Stimulated activated CD8-positive, alpha-beta memory T cell treated with anti-CD3 and anti-CD28 coated beads, Interleukin-7, amount 100 ng/mL, for 48 hours (primary cell): ENCODE measurements at places on chromosomes 16 and 17.
A peak's percentile ranks its signal among the peaks of the same experiment; 100 is the strongest.

- DNase-seq, result no peak
Observed at GRCh38 chr16:2468233-2468724, 2.8 kb upstream of the NTN3 start.

GRCh38 chr17:82772026-82772425 lies 20.2 kb downstream of the TBCD start:
- DNase-seq, result no peak

DNA sequence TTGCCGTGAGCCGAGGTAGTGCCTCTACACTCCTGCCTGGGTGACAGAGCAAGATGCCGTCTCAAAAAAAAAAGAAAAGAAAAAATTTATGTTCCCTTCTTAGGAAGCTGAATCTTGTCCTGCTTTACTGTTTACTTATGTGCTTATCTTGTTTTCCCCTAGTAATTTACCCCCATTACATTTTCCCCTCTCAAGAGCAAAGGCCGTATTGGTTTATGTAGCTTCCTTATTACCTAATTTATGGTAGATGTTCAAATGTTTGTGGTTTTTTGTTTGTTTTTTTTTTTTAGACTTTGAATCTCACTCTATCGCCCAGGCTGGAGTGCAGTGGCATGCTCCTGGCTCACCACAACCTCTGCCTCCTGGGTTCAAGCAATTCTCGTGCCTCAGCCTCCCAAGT lies 10.3 kb upstream of the SLC52A1 start:
- no peak for DNase-seq

DNA sequence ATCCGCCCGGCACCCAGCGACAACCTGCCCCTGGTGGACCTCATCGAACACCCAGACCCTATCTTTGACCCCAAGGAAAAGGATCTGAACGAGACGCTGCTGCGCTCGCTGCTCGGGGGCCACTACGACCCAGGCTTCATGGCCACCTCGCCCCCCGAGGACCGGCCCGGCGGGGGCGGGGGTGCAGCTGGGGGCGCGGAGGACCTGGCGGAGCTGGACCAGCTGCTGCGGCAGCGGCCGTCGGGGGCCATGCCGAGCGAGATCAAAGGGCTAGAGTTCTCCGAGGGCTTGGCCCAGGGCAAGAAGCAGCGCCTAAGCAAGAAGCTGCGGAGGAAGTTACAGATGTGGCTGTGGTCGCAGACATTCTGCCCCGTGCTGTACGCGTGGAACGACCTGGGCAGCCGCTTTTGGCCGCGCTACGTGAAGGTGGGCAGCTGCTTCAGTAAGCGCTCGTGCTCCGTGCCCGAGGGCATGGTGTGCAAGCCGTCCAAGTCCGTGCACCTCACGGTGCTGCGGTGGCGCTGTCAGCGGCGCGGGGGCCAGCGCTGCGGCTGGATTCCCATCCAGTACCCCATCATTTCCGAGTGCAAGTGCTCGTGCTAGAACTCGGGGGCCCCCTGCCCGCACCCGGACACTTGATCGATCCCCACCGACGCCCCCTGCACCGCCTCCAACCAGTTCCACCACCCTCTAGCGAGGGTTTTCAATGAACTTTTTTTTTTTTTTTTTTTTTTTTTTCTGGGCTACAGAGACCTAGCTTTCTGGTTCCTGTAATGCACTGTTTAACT lies 1.0 kb downstream of the NOG start:
- DNase-seq, result no peak

DNA sequence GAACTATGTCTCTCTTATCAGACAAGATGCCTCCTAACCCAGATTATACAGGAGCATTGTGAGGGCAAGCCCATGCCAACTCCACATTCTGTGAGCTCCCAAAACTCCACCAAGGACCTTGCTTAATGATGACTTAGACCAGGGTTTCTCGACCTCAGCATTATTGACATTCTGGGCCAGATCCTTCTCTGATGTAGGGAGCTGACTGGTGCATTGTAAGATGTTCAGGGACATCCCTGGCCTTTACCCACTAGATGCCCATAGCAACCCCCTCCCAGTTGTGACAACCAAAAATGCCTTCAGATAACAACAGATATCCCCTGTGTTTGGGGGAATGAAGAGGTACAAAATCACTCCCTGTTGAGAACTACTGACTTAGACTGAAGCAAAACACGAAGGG lies 43.6 kb downstream of the HOXB1 start:
- DNase-seq, result no peak

GRCh38 chr16:12535535-12536411 lies 267.9 kb downstream of the CPPED1 start:
- DNase-seq, result no peak

DNA sequence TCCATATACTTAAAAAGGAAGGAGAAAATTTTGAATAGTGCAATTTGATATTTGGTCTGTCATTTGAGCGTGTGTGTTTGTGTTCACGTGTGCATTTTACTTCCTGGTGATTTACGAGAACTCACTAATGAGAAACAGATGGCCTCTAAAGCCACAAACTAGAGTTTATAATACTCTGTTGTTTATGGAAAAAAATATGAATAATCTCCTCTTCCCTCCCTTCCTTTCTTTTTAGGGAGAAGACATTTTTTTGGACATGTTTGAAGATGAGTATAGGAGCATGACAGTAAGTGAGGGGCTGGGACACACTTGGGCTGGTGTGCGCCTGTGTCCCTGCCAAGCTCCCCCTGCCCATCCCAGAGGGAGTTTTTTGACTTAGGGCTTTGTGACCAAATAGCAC lies 102.7 kb downstream of the CLEC16A start:
- DNase-seq, result no peak

DNA sequence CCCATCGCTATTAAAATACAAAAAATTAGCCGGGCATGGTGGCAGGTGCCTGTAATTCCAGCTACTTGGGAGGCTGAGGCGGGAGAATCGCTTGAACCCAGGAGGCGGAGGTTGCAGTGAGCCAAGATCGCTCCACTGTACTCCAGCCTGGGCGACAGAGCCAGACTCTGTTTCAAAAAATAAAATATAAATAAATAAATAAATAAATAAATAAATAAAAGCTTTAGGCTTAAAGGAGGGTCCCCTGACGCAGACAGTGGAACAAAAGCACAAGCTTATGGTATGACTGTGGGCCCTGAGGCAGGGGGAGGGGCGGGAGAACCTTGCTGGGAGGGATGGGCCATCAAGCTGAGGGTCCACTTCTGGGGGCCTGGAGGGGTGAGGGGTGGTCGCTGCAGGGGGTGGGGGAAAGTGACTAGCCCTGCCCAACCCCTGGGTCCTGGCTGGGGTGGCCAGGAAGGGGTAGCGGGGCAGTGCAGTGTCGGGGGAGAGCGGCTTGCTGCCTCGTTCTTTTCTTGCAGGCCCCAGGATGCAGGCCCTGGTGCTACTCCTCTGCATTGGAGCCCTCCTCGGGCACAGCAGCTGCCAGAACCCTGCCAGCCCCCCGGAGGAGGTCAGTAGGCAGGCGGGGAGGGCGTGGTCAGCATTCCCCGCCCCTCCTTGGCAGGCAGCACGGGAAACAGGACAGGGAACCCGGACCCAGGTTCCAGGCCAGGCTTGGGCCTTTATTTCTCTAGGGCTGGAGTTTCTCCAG lies 4.7 kb downstream of the SERPINF1 start:
- DNase-seq, result no peak

- DNase-seq, result no peak
Observed at GRCh38 chr16:73226675-73227074, 178.7 kb upstream of the ZFHX3 start.

DNA sequence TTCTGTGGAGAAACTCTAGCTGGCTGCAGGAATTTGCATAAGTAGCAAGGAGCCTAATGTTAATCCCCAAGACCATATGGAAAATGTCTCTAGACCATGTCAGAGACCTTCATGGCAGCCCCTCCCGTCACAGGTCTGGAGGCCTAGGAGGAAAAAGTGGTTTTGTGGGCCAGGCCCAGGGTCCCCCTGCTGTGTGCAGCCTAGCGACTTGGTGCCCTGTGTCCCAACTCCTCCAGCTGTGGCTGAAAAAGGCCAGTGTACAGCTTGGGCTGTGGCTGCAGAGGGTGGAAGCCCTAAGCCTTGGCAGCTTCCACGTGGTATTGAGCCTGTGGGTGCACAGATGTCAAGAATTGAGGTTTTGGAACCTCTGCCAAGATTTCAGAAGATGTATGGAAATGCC lies 306.9 kb upstream of the CA10 start:
- no peak for DNase-seq

DNA sequence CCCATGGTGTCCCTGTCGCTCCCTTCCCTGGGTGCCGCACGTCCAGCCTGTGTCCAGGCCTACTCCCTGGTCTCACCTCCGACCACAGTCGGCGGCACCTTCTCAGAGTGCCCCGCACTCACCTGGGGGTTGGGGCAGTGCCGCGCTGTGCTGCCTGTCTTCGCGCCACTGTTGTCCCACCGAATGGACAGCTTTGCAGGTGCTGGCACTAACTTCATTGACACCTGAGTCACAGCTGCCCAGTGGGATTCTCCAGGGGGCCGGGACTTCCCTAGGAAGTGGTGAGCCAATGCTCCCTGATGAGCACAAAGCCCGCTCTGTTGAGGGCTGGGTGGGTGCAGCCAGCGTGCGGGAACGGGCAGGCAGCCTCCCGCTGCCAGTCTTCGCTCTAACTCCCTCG lies 24.3 kb upstream of the DBNDD1 start:
- DNase-seq, result no peak

DNA sequence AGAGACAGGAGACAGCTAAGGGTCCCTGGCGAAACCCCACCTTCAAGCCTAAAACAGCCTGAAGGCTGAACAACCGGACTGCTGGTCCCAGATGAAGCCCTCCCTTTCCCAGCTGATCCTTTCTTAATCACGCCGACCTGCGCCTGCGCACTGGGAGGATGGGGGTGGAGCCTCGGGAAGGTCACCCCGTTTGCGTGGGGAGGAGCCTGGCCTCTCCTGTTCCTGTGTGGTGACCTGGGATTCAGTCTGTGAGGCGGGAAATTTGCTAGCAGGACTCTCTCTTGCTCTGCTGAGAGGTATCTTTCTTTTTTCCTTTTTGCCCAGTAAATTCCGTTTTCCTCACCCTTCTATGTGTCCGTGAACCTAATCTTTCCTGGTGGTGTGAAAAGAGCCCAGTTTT lies 9.6 kb downstream of the FAM20A start:
- DNase-seq, result no peak

GRCh38 chr17:41782142-41782541 lies 4.4 kb downstream of the JUP start:
- DNase-seq, result no peak

DNA sequence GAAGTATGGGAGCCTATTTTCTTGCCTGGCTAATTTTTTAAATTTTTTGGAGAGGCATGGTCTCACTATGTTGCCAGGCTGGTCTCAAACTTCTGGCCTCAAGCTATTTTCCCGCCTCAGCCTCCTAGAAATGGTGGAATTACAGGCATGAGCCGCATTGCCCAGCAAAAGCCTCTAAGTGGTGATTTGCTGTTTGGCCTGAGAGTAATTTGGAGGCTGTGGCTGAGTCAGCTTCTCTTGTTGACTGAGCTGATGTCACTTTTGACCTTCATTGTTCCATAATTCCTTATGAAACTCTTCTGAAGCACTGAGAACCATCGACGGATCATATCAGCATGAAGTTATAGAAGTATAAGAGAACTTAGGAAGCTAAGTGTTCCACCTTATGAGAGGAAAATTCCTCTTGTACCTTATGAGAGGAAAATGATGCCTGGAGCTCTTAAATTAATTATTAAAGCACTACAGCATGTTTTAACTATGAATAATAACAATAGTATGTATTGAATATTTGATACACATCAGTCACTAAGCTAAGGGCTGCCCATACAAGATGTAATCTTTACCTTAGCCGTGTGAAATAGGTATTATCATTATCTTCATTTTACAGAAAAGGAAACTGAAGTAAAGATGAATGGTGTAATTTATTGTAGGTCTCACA lies 220.8 kb upstream of the MON1B start:
- no peak for DNase-seq

DNA sequence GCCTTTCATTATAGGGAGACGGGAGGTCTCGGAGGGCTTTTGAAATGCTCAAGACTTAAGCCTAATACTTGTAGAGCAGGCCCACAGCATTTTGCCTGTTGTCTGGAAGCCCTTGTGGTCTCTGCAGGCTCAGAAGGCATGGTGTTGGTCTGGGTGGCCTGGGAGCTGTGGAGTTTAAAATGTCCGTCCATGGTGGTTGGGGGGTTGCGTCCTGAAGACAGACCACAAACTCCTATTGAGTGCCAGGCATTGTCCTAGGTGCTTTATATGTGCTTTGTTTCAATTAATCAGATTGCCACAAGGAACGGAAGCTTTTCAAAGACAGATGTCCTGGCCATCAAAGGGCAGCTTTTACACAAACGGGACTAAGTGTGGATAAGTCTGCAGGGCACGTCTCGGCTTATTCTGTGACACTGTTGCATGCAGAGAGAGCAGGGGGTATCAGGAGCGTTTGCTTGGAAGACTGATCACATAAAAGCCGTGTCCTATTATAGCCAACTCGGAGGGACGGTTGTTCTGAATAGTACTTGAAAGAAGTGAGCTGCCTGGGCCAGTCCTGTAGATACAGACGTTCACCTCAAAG lies 7.8 kb downstream of the NTN1 start:
- no peak for DNase-seq

GRCh38 chr16:90019543-90020259 lies 445 bp upstream of the DBNDD1 start:
- DNase-seq, result no peak

DNA sequence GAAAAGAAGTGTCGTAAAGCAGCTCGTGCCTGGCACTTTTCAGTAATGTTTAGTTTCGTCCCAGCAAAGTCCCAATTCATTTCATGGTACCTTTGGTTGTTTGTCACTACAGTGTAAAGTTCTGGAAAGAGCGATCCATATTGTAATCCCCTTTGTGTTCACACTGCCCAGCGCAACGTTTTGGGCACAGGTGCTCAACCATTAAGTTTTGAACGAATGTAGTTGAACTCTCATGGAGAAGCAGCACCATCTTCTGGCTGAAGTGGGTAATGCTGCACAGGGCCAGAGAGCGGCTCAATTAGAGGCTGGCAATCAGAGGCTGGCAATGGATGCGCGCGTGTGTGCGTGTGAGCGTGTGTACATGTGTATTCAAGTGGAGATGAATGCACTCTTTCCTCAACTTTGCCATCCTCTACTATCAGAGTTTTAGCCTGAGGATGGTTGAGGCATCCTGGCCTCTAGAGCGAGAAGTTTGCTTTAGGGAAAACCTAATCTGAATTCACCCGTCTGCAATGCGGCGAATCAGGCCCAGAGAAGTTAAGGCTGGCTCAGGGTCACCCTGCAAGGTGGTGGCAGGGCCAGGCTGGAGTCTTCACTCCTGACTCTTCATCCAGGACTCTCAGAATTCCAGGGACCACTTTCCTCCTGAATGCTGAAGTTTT lies 29.9 kb downstream of the DYNLL2 start:
- DNase-seq, result peak; percentile 36

- no peak for DNase-seq
Observed at GRCh38 chr16:11780991-11781680, 15.9 kb downstream of the ZC3H7A start.

DNA sequence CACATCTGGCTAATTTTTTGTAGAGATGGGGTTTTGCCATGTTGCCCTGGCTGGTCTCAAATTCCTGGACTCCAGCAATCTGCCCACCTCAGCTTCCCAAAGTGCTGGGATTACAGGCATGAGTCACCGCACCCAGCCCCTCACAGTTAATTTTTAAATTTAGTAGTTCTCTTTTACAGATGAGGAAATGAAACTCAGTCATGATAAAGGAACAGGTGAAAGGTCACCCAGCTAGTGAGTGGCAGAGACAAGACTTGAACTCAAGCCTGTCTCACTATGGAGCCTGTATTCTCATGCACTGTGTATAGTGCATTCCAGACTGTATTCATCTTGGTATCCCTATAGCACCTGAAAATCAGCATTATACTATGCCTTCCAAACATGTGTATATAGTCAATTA lies 77.1 kb upstream of the WSB1 start:
- DNase-seq, result no peak
